ENCODE measurements at places on chromosomes 7 and 10.

- DNase-seq = no peak
These were observed 166.8 kb downstream of the USP6NL start for GRCh38 chr10:11444531-11445228.

DNA sequence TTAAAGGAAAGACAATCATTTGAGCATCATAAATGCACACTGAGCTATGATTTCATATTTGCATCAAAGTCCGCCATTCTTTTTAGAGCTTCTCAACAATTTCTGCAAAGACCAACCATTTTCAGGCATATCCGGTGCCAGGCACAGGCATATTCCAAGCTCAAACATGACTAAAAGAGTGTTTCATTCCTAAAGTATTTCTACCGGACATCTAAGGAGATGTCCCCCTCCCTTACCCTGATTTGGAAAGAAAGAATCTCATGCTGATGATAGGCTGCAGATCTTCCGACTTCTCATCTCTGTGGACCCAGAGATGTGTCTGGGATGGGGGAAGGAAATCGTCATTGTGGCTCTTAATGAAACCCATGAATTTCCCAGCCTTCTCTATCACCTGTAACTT, 600.5 kb upstream of the MGMT start:
- no peak for DNase-seq

GRCh38 chr7:12133865-12134264, 77.2 kb upstream of the TMEM106B start:
- no peak for DNase-seq

- DNase-seq = no peak
These were observed 180.3 kb upstream of the MEOX2 start for GRCh38 chr7:15866753-15867152.

- DNase-seq = no peak
These were observed 40.3 kb upstream of the PSMG3 start for GRCh38 chr7:1610013-1610677.

GRCh38 chr10:71965623-71966022, 1.4 kb downstream of the CHST3 start:
- DNase-seq = no peak

DNA sequence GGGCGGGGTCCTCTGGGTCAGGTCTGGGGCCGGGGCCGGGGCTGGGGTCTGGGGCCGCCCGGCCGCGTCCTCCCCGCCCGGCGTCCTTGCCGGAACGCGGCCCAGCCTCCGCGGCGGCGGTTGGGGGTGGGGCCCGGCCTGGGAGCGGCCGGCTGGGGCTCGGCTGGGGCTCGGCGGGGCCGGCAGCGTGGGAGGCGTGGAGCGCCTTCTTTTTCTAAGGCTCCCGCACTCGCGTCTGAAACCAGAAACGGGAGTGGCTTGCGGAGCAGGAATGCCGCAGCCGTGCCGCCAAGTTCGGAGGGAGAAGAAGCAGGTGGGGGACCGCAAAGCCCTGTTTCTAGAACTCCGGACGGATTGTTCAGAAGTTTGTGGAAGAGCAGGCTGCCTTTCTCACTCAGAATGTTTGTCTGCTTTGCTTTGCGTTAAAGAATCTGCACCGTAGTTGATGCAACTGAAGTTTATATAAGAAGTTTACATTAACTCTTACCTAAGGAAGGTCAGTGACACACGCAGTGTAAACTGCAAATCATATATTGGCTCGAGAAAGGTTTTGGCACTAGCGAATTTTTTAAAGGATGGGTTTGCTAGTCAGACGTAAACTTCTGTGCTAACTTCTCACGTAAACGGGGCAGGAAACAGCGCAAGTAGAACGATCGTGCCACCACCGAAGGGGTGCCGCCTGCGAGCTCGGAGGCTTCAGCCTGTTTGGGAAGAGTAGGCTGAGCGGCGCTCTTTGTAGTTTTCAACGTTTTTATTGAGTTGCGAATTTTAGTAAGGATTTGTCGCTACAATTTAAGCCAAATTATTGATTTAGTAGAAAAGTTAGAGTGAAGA, 729 bp downstream of the DNAJB6 start:
- DNase-seq = peak; percentile 20

DNA sequence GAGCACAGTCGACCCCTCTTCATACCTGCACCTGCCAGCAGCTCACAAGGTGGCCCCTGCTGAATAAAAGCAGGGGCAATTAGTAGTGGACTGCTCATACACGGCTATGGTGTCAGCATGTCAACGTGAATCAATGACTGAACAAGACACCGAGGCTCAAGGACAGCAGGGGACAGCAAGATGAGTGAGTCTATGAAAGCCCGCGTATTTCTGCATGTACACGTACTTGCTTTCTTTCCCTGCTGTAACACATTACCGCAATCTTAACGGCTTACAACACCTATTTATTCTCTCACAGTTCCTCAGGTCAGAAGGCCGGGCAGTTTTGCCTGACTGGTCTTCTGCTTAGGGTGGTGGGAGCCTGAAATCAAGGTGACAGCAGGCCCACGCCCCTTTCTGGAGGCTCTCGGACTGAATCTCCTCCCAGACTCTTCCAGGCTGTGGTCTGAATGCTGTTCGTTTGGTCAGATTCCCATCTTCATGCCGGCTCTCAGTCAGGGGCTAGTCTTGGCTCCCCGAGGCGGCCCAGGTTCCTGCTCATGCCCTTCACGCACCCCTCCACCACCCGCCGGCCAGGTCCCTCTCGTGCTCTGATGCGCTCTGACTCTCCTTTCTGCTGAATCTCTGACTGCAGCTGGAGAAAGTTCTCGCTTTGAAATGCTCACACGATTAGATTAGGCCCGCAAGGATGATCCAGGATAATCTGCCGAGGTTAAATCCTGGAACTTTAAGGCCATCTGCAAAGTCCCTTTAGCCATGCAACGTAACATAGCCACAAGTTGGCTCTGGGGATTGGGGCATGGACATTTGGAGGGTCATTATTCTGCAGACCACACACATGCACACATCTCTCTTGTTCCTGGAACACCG, 7.8 kb upstream of the PPP2R2D start:
- no peak for DNase-seq

- no peak for DNase-seq
These were observed 1.5 kb upstream of the HOXA9 start for GRCh38 chr7:27166531-27167505.

GRCh38 chr7:112081778-112082177, 124.4 kb downstream of the DOCK4 start:
- no peak for DNase-seq

DNA sequence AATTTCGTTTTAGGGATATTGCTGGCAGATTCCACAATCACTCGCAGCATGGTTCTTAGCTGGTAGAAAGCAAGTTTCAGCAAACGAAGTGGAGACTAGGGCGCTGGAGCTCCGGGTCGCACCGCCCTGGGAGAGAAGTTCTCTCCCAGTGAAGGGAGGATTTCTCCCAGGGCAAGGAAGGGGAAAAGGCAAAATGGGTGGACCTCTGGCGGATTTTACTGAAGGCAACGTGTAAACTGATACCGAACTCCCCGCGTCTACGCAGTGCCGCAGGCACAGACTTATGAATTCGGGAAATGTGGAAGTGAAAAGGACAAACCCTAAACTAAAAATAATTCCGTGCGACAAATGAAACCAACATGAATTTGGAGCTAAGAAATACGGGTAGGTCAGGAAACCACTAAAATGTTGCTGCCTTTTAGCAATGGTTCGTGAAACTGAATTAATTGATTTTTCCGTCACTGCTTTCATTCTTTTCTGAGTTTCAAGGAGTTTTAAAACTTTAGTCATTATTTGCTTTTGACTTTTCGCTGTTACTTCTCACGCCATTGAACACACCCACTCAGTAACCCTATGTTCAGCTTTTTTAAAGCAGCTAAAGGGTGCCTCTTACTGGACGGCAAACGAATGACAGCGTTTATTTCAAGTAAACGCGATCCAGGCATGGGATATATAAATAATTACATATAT, at the start of gene MYOF:
Gene MYOF, minus strand, starts transcription at position 190 of the 690 bp plus-strand sequence. Its CDS starts 140 bp downstream, at position 50.
- no peak for DNase-seq

DNA sequence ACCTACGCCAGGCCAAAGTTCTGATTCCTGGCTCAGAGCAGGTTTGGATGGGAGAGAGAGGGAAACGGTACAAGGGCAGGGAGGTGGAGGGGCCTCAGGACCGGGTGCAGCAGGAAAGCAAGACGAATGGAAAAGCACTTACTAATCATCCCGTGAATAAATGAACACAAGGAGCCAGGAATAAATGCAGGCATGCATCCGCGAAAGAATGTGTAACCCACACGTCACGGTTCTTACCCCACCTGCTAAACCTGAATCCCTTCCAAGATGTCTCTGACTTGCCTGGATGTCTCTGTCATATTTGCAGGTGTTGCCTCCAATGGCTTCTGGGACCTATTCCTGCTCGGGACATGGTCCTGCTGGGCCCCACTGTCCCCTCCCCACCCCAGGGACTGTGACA, 335.2 kb upstream of the RNF32 start:
- no peak for DNase-seq

- no peak for DNase-seq
These were observed 97.0 kb downstream of the HGF start for GRCh38 chr7:81672872-81673271.

GRCh38 chr10:112839928-112840654, 110.0 kb upstream of the TCF7L2 start:
- DNase-seq = no peak

DNA sequence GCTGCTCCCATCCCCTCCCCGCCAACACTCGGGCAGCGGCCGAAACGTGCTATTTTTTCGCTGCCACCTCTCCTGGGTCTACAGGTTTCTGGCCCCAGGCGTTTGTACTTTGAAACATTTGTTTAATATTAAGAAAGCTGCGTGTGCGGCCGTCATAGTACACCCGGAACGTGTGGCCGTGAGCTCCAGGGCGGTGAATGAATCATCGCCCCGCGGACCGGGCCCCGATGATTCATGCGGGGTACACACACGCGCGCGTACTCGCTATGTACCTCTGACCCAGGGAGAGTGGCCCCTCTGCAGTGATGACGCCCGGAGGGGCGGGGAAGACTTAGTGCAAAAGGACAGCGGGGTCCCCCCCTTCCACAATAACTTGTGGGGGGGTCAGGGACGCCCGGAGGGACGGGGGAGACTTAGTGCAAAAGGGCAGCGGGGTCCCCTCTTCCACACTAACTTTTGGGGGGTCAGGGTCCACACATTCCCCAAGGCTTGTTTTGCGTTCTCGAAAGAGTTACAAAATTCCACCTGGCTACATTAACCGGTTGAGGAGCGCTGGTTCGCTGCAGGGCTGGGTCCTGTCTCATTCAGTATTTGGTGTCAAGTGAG, 56.5 kb upstream of the PCGF5 start:
- peak; percentile 36 for DNase-seq

DNA sequence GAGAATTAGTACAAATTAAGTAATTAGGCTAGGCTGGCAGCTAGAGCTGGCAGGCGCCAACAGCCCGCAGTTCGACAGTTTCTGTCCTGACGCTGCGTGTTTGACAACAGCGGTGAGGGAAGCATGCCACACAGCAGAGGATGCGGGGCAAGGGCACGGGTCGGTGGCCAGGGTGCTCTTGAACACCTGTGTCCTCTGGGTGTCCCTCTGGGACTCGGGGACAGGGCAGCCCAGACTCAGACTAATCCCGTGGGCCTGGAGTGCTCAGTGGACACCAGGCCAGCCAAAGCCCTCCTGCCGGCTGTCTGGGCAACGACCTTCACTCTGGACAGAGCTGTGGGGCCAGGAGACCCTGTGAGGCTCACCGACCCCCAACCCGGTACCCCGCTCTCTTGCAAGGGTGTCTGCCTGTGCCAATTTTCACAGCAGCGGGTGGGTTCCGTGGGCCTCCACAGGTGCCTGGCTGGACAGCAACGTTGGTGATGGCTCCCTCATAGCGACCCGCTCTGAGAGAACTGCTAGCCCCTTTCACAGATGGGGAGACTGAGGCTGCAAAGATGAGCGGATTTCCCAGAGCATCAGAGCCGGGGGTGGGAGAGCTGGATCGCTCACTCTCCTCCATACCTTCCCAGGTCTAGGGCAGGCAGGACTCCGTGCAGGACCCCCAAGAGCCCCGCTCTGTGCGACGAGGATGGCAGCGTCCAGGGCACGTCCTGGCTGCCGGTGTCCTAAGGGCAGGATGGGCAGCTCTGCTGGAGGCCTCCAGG, 48.5 kb downstream of the FOXL3 start:
- DNase-seq = no peak

GRCh38 chr10:119754085-119754484, 28.2 kb downstream of the INPP5F start:
- no peak for DNase-seq

DNA sequence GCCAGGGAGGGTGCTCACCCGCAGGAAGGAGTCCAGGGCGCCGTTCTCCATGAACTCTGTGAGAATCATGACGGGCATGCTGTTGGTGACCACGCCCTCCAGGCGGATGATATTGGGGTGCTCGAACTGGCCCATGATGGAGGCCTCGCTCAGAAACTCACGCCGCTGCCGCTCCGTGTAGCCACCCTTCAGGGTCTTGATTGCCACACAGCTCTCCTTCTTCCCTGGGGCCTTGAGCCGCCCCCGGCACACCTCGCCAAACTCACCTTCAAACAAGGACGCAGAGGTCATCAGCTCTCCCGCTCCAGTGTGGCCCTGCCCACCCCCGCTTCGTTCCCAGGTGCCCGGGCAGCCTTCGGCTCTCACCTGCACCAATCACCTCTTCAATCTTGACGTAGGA, 14.6 kb downstream of the EPHB4 start:
- no peak for DNase-seq

DNA sequence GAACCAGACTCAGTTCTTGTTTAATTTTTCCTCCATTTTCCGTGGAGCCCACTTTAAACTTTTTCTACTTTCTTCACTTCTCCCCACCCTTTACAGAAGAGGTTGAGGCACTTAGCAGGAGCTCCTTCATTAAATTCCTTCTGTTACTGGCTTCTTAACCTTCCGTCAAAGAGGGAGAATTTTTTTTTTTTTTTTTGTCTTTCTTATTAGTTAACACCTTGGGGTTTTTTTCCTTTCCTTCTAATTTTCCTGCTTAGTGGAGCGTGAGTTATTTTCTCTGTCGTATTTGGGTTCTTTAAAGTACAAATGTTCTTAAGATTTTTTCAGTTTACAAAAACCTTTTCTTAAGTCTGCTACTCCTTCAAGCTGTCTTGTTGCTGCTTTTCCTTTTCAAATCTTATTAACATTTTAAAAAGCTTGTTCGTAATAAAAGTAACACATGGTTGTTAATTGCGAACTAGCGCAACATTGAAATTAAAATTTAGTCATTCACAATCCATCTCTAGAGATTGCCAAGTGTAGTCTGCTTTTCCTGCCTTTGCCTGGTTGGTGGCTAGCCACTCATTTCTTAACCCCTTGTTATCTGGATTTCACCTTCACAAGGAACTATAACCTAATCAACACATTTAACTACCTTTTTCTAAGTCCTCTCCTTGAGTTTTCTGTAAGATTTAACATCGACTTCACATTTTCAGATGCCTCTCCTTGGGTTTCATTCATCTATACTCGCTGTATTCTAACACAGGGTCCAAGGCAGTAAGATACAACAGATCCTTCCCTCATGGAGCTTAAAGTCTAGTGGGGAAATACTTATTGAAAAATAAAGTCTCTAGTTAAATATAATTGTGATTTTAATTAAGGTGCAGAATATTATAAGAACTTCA, 2.0 kb downstream of the BMPR1A start:
- DNase-seq = no peak

- no peak for DNase-seq
These were observed 736.9 kb downstream of the PARD3 start for GRCh38 chr10:34078017-34078744.

All from activated naive CD4-positive, alpha-beta T cell (primary cell).